ENCODE measurements at places on chromosomes 2 and 18.

DNA sequence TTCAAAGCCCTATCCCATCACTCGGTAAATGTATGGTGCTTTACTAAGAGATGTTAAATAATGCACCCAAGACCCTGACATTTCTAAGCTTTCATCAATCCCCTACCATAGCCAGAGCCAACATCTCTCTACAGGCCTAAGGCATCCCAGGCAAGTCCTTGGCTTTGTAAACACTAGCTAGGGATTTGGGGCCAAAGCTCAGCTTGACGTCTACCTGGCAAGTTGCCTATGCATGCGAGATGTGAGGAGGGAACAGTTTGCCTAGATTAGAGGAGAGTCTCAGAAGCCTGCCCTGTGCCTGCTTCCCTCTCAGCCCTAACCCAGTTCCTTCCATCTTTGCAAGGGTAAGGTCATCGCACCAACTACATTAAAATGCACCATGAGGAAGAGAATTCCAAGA is 221.5 kb upstream of the NCKAP5 start:
- no peak for DNase-seq

GRCh38 chr2:3610881-3611505 is 16.1 kb downstream of the COLEC11 start:
- DNase-seq, result no peak

DNA sequence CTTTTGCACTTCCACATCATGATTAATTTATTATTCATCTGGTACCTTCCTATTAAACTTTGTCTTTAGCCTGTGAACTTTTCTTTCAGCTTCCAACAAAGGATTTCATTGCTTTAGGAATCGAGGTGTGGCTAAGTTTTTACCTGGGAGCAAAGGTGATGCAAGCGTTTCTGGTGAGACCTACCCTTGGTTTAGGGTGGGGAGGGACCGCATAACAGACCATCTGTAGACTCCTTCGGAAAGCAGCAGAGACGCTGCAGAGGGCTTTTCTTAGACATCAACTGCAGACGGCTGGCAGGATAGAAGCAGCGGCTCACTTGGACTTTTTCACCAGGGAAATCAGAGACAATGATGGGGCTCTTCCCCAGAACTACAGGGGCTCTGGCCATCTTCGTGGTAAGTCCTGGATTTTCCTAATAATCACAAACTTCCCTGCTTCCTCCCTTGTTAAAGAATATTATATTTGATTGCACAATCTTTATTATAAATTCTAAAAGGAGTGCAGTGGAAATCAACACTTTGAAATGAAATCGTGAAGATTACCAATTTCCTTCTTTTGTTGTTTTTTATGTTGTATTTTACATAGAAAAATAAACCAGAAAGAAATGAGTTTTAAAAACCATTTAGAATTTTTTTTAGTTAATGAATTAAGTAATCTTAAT is at the start of gene DSG3:
DSG3 (plus strand) TSS at position 212 of the 662 bp plus-strand sequence; CDS start at position 349, 137 bp downstream.
- DNase-seq, result no peak

DNA sequence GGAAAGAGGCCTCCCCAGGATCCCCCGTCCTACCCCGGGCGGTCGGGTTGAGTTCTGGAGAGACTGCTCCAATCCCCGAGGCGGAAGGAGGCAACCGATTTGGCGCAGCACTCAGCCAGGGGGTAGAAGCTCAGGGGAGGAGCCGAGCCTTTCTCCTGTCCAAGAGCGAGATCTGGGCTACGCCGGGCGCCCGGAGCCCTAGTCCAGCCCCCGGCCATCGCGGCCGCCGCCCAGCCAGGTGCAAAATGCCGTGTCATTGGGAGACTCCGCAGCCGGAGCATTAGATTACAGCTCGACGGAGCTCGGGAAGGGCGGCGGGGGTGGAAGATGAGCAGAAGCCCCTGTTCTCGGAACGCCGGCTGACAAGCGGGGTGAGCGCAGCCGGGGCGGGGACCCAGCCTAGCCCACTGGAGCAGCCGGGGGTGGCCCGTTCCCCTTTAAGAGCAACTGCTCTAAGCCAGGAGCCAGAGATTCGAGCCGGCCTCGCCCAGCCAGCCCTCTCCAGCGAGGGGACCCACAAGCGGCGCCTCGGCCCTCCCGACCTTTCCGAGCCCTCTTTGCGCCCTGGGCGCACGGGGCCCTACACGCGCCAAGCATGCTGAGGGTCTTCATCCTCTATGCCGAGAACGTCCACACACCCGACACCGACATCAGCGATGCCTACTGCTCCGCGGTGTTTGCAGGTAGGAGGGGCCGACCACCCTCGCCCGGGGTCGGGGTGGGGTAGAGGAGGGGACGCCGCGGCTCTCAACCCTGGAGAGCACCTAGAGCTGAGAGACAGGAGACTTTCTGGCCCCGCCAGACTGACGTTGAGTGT is at the start of gene DYSF:
DYSF (plus strand) TSS at position 158 of the 817 bp plus-strand sequence.
- no peak for DNase-seq

GRCh38 chr2:98464772-98465310 is 20.2 kb downstream of the INPP4A start:
- DNase-seq, result no peak

DNA sequence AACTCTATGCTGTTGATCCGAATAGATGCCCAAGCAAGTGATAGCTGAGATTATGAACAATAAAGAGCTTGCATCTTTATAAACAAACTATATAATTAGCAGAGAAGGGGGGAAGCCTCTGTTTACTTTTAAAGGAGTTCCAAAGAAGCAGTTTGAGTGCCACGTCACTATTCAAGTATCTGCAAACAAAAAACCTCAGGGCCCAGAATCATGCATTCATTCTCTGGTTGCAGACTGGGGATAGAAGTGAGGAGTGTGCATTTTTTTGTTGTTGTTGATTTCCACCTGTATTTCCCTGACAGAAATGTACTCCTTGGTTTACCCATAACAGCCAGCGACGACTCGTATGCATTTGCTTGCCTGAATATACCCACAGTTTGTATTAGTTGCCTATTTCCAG is 264.3 kb downstream of the PTGR3 start:
- no peak for DNase-seq

DNA sequence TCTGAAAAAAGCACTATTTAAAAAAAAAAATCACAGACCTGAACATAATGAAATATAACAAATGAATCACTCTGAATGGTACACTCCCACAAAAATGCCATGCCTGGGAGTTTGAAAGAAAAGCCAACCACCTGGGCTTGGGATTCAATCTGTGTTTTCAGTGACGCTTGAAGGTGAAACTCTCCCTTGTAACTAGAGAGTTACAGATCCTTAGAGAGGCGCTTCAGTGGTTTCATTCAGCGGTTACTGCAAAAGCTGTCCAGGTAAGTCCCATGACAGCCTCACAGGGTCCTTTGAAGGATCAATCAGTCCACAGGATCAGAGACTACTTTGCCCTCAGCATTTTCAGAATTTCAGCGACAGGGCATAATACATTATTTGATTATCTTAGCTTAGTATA is 627.3 kb downstream of the IRS1 start:
- no peak for DNase-seq

DNA sequence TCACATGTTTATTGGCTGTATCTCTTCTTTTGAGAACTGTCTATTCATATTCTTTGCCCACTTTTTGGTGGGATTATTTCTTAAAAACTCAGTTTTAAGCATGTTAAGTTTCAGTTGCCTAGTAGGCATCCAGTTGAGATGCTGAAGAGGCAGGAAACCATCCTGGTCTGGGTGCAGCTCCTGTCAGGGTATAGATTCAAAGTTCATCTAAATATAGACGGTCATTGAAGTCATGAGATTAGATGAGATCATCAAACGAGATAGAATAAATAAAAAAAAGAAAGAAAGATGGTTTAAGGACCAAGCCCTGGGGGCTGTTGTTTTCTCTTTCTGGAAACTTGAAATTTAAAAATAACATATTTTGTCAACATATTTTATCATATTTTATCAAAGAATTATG is 9.2 kb upstream of the DNAH7 start:
- no peak for DNase-seq

DNA sequence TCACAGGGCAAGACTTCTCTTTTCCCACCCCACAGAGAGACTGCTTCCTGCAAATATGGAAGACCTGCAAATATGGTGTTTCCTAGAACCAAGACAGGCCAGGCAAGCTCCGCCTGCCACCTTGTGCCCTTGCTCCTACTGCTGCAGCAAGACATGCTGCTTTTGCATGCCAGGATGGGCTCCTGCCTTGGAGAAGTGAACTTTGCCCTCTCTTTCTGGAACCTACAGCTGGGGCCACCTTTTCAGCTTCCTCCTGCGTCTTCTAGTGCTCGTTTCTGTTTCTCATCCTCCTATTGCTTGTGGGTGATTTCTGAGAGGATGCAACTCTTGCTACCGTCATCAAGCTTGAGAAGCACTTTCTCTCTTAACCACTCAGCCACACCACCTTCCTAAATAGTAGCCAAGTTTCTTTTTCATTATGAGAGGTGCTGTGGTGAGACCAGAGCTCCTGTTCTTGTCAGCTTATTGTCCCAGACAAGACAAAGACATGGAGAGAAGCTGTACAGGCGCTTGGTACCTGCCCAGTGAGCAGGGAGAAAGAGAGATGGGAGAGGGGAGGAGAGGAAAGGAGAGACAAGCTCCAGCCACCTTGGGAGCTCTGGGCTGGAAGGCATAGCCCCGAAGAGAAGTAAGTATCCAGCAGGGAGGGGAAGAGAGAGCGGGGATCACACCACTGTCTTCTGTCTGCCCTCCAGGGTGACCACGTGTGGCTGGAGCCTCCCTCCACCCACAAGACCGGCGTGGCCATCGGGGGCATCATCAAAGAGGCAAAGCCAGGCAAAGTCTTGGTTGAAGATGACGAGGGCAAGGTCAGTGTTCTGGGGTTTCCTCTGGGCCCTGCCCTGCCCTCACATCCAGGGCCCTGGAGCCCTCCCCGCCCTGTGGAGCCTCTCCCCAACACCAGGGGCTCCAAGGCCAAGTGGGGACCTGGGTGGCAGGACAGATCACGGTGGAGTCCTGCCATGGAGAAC is 28.3 kb downstream of the MYO7B start:
- no peak for DNase-seq

GRCh38 chr2:61811821-61812220 is 42.0 kb downstream of the FAM161A start:
- DNase-seq, result no peak

DNA sequence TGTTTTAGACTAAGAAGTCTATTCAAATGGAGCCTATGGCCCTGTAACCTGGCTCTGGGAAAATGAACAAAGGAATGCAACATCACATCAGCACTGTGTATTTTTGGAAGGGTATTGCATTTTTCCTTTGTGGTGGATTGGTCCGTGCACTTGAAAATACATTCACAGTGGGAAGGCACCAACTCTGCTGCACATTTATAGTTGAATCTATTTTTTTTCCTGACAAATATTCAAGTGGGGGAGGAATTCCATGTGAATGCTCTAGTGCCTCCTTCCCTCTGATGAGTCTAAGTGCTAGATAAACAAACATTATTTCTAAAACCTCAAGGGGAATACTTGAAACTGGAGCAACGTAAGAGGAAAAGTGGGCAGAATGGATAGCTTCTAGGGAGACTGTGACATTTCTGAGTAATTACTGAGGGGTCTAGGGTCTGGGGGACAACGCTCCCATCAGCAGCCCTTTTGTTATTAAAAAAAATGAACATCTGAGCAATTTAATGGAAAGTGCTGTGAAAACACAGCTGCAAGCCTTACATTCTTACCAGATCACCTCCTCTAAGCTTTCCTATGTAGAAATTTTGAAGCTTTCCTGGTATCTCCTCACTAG is 208.2 kb downstream of the SLC8A1 start:
- DNase-seq, result no peak

- no peak for DNase-seq
These were observed 136.7 kb upstream of the ZFP36L2 start for GRCh38 chr2:43363120-43363519.

- no peak for DNase-seq
These were observed 144.1 kb downstream of the UBE2E3 start for GRCh38 chr2:181124497-181124896.

DNA sequence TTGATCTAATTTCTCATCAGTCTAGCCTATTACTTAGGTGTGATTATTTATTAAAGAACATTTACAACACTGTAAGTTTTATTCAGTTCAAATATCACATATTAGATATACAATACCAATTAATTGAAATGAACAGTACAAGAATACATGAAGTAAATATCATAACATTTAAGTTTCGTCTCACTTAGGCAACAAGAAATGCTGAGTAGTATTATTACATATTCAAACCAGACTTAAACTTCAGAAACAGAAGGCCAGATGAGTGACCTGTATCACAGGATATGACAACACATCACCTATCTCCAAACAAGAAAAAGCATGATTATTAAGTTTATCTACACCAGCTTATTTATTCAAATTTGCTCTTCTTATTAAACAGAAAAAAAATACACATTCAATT is 48.9 kb downstream of the LONRF2 start:
- no peak for DNase-seq

DNA sequence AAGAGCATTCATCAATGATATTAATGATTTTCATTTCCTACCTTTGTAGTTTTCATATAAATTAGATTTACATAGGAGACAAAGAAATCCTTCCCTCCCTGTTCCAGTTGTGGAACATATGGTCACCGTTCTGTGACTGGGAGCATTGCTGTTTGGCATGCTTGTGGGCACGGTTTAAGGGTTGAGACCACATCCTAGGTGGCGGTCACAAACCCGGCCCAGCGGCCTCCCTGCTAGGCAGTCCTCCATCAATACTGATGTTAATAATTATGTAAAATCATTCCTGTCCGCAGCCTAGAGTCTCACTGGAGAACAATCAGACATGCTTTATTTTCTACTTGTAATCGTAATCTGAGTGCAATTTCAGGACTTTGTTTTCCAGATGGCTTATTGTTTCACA is 117.9 kb downstream of the AGAP1 start:
- no peak for DNase-seq

- DNase-seq, result no peak
These were observed 93.1 kb downstream of the CD8B2 start for GRCh38 chr2:106580241-106580640.

- no peak for DNase-seq
These were observed 3.1 kb downstream of the SP3 start for GRCh38 chr2:173962031-173962430.

- DNase-seq, result no peak
These were observed 2.6 kb downstream of the STK25 start for GRCh38 chr2:241505781-241506201.

GRCh38 chr18:13437796-13438506 is 219.4 kb downstream of the LDLRAD4 start:
- DNase-seq, result peak; percentile 53

DNA sequence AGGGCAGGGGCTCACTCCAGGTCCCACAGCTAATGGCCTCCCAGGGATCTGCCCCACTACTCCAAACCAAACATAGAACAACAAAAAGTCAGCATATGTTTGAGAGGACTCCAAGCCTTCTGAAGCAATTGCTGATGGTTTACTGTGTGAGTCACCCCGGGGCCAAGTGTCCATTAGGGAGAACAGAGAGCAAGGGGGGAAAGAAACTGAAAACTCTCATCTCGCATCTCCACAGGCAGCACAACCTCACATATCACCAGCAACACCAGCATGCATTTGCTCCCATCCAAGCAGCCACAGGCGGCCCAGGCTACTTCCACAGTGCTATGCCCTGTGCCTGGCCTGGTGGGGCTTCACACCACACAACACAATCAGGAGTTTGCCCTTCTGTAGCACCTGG is 39.1 kb downstream of the CYRIA start:
- DNase-seq, result no peak

DNA sequence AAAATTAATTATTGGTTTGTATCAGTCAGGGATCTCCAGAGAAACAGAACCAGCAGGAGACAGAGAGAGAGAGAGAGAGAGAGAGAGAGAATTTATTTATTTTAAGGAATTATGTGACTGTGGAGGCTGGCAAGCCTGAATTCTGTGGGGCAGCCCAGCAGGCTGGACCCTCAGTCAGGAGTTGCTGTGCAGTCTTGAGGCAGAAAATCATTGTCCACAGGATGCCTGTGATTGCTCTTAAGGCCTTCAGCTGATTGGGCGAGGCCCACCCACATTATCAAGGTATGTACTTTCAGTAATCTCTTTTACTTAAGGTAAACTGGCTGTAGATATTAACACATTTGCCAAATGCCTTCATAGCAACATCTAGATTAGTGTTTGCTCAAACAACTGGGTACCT is 155.3 kb downstream of the SEPTIN10 start:
- DNase-seq, result no peak

All from activated naive CD8-positive, alpha-beta T cell treated with anti-CD3 and anti-CD28 coated beads, Interleukin-2, amount 50 U/mL, for 24 hours (primary cell).